ENCODE measurements at places on chromosomes 11 and 22.

GRCh38 chr11:2128511-2129307, 10.5 kb downstream of the IGF2 start:
- no peak for DNase-seq

- peak; percentile 66 for DNase-seq
Measured at GRCh38 chr11:112128483-112129121, 35.3 kb downstream of the IL18 start.

DNA sequence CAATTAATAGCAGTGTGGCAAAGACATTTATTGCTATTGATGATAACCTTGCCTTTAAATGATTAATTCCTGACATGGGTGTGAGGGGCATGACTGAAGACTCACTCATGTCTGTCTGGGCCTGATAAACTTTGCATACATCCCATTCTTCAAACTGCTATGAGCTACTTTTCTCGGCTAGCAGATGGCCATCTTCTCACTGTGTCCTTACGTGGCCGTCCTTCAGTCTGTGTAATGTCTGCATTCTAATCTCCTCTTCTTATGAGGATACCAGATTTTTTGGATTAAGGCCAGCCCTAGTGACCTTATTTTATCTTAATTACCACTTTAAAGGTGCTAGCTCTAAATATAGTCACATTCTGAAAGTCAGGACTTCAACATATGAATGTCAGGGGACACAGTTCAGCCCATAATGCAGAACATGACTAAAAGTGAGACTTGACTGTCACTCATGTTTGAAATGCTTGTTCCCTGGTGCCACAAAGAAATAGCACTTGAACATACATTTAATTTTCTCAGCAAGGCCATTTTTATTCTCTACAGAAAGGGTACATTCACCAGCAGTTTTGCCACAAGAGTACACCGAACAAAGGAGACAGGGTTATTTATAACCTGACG, 32.3 kb downstream of the OR10A6 start:
- DNase-seq: no peak

GRCh38 chr22:16651217-16651616, 58.6 kb upstream of the CCT8L2 start:
- no peak for DNase-seq

DNA sequence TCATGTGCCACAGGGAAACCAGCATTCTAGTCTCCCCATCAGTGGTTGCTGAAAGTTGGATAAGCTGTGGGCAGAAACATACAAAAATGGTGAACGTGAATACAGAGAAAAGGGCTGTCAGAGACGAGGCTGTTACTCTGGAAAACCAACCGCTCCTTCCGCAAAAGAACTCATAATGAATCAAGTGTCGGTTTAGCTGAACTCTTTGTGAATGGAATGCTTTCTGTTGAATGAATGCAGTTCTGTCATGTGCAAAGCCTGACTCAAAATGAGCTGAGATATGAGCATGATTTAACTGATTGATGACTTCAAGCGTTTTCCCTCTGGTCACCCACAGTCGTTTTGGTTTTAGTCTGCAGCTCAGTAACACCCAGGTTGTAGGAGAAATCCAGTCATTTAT, 298.3 kb downstream of the ETS1 start:
- DNase-seq: no peak

GRCh38 chr22:39254789-39255298, 10.1 kb upstream of the PDGFB start:
- no peak for DNase-seq

GRCh38 chr11:119816660-119817059, 87.7 kb upstream of the NECTIN1 start:
- DNase-seq: no peak

- no peak for DNase-seq
Measured at GRCh38 chr11:35302398-35302797, 117.0 kb downstream of the SLC1A2 start.

- DNase-seq: no peak
Measured at GRCh38 chr11:105610871-105611571, 1.1 kb downstream of the GRIA4 start.

DNA sequence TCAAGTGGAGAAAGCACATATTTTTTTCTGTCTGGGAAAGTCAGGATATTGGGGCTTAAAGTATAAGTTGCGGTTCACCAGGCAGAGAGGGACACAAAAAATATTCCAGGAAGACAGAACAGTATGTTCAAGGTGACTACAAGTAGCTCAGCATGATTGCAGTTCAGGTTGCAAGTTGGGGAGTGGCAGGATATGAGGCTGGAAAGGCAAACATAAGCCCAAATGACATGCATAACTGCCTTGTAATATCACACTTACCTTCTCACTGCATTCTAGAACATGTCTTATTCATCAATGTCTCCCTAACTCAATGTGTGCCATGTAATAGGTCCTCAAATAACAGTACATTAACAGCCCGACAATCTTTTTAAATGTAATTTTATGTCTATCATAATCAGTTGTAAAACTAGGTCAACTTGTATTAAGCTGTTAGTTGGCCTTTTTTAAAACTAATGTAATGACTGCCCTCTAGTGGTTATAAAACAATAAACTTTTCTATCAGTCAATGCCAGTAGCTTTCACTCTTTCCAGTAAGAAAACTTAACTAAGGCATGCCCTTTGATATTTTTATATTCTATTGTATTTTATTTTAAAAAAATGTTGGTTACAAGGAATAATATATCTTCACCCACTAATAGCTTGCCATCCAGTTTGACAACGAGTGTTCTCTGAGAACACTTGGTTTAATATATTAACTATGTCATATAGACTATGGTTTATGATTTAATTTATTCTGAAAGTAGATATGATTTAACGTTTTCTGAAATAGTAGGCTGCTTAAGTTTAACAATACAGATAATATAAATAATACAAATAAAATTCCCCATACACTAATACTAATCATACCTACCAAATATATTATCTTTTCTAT, 39.4 kb upstream of the CFAP300 start:
- peak; percentile 95 for DNase-seq

DNA sequence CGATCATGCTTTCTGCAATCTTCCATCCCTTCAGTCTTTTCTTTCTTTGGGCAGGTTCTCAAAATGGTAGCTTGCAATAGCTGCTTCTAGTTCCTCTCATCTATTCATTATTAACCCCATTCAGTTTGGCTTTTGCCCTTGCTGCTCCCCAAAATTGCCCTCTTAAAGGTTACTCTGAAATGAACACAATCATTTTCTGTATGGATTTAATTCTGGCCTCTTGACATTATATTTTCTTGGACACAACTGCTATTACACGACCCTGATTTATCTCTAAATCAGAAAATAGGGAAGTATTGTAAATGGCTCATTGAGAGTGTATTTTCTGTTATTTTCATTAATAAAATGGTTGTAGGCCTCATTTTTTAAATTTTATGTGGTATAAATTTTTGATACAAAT, at the start of gene ANGPTL5:
Gene ANGPTL5 (minus strand): TSS at position 101 of the 400 bp plus-strand sequence. CDS start 8,613 bp downstream, outside the sequence.
- no peak for DNase-seq

DNA sequence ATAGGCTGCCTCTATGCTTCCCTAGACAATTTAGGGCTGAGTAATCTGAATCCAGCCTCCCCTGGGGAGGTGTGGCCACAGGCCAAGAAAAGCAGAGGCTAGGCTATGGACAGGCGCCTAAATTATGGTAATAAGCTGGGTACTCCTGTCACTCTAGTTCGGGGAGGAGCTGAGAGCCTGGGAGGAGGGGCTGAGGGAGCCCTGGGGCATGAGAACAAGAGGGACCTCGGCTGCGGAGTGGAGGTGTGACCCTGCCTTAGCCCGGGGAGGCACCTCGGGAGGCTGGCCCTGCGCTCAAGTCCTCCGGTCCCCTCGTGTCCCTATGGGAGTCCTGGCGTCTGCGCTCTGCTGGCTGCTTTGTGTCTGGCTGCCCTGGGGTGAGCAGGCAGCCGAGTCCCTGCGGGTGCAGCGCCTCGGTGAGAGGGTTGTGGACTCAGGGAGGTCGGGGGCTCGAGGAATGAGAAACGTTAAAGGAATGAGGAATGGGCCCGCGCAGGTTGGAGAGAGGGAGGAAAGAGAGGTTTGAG, at the start of gene OTOG:
Gene OTOG (plus strand): TSS at position 209 of the 527 bp plus-strand sequence. CDS start 114 bp downstream, at position 323.
- no peak for DNase-seq

GRCh38 chr11:8217136-8217535, 46.5 kb downstream of the LMO1 start:
- no peak for DNase-seq

DNA sequence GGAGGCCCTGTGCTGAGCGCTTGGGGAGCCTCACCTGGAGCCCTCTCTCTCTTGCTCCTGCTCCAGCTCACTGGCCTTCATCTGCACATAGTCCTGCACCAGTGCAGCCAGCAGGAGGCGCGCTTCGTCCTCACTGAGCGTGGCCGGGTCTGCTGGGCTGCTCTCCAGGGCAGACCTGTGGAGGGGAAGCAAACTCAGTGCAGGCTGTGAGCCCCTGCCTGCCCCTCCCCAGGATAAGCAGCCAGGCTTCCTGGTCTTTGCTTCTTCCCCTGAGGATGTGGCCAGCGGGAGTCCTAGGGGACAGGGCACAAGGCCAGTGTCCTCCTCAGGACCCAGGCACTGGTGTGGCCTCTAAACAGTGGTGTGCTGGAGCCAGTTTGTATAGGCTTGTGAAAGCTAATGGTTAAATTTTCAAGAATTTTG, 2.2 kb downstream of the CALCA start:
- DNase-seq: peak; percentile 50

DNA sequence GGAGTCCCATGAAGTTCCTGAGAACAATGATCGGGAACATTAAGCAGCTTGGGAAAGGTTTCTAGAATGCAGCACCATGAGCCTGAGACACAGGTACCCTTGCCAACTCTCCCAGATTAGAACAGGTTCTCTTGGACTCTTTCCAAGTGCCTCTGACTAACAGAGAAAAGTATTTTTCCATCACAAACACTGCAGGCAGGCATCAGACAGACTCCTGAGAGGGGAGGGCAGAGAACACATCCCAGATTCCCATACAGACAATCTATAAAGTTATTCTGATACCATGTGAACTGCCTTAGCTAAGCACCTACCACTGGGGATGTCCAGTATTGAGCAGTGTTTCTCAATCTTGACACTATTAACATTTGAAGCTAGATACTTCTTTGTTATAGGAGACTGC, 27.3 kb downstream of the SERGEF start:
- no peak for DNase-seq

DNA sequence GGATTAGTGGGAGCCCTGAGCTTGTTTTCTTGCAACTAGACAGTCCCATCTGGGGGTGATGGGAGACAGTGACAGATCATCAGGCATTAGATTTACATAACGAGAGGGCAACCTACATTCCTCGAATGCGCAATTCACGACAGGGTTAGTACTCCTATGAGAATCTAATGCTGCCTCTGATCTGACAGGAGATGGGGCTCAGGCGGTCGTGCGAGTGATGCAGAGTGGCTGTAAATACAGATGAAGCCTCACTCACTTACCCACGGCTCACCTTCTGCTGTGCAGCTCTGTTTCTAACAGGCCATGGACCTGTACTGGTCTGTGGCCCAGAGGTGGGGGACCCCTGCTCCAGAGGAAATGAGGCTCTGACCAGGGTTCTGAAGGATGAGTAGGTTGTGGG, 125.5 kb downstream of the FBXO7 start:
- DNase-seq: no peak

GRCh38 chr11:126079621-126080124, 17.0 kb upstream of the CDON start:
- DNase-seq: no peak

GRCh38 chr11:117807482-117808327, 10.7 kb upstream of the DSCAML1 start:
- DNase-seq: peak; percentile 54

DNA sequence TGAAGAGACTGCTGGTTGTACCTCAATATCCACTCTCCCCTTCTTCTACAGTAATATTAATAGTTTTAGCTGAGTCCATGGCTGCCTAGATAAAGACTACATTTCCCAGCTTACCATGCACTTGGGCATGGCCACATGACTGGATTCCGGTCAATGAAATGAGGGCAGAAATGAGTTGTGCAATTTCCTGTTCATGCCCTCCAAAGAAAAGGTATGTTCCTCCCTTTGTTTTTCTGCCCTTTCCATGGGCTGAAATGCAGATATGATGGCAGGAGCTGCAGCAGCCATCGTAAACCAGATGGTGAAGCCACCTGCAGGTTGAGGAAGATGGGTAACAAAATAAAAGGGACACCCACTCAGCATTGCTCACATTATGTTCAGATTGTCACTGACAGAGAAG, 15.3 kb upstream of the ELFN2 start:
- DNase-seq: peak; percentile 49

DNA sequence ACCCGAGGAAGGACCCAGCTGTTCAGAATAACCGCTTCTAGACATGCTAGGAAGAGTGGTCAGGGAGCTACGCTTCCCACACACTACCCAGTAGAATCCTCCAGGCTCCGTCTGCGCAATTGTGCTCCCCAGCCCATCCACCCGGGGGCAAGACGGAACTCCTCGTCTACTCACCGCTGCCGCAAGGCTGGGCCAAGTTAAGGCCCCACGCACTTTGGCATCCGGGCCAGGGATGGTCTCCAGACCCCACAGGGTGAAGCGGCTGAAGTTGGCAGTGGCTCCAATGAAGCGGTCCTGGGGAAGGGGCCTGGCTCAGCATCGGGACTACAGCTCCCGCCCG, 757 bp downstream of the RNASEH2C start:
- no peak for DNase-seq

GRCh38 chr11:1075341-1075911, 752 bp downstream of the MUC2 start:
- no peak for DNase-seq

- no peak for DNase-seq
Measured at GRCh38 chr22:39220450-39220849, 24.3 kb downstream of the PDGFB start.

GRCh38 chr22:46695346-46696228, 42.5 kb downstream of the CERK start:
- DNase-seq: no peak

- no peak for DNase-seq
Measured at GRCh38 chr11:27898166-27898565, 197.9 kb upstream of the BDNF start.

DNA sequence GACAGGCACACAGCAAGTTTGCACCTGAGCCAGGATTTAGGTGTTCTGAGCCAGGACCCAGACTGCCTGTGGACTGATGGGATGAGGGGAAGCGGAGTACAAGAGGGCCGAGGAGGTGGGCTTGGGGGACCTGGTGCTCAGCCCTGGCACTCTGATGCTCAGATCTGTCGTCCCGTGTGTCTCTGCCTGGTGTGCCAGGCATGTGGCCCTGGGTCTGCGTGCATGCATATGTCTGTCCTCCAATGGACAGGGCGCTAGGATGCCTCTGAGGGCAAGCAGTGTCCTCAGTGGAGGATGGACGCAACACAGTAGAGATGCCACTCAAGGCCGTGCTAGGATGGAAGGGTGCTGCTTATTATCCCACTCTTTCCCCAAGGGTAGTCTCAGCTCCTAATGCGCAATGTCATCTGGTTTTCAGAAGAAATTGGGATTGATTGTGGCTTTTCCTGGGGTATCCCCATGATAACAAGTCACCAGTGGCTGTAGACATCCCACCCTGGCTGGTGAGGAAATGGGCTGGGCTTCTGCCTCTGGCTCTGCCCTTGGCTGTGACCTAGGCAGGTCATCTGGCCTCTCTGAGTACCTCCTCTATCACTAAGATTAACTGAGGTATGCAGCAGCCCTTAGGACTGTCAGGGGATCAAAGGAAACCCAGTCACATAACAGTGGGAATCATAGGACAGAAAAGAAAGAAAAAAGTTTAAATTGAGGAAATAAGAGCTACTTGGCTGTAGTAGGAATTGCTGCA, 35.7 kb upstream of the SUSD2 start:
- no peak for DNase-seq
